ENCODE measurements at places on chromosomes 7 and 10.

- no peak for DNase-seq
These were observed 216.0 kb downstream of the GPAM start for GRCh38 chr10:111967547-111967946.

GRCh38 chr7:126486806-126487205, 765.9 kb downstream of the GRM8 start:
- no peak for DNase-seq

DNA sequence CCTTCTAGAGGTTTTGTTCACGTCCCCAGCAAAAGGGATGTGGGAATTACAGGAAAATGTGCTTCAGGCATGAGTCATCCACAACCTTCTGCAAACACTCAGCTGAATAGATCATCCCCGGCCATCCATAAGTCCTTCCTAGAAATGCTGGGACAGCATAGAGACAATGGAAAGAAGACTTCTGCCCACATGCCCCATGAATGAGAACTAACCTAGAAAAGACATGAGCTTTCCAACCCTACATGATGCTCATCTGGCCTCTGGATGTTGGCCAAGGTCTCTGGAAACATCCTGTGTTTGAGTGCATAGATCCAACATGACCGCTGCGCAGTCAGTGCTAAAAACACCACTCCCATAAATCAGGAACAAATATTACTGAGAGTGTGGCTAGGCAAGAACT, 277.5 kb downstream of the PLXNA4 start:
- no peak for DNase-seq

DNA sequence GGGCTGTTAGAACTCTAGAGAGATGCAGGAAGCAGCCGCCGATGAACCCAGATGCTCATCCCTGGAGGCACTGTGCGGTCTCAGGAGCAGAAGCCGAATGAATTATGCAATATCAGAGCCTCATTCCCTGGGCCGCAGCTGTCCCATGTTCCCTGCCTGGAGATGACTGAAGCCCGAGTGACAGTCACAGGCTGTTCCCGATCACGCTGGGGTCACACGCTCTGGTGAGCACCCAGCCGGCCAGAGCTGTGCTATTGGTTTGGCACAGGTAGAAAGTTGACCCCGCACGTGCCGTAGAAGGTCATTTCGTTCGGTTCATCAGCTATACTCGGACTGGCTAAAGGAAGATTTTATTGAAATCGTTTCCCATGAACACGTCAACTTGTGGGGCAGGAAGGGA, 140.5 kb upstream of the SH2B2 start:
- DNase-seq: no peak

- no peak for DNase-seq
These were observed 23.0 kb downstream of the PHYH start for GRCh38 chr10:13276749-13277365.

- no peak for DNase-seq
These were observed 26.5 kb upstream of the TMEM248 start for GRCh38 chr7:66894463-66895080.

- no peak for DNase-seq
These were observed 277.7 kb downstream of the DNAJB6 start for GRCh38 chr7:157614457-157615020.

GRCh38 chr7:114100810-114101209, 182.0 kb upstream of the PPP1R3A start:
- DNase-seq: no peak

DNA sequence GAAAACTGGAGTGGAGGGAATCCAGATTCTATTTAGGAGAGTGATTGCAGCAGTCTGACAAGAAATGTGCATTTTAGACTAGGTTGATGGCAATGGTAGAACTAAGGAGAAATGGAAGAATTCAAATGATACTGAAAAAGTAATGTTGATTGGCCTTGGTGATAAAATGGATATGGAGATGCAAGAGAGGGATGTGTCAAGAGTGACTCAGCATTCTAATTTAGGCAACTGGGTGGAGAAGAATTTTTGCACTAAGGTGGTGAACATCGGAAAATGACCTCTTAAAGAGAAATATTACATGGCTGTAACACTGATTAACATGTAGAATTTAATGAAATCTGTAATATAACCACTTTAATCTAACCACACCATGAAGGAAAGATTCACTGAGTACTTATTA, 806.5 kb downstream of the PHTF2 start:
- no peak for DNase-seq

DNA sequence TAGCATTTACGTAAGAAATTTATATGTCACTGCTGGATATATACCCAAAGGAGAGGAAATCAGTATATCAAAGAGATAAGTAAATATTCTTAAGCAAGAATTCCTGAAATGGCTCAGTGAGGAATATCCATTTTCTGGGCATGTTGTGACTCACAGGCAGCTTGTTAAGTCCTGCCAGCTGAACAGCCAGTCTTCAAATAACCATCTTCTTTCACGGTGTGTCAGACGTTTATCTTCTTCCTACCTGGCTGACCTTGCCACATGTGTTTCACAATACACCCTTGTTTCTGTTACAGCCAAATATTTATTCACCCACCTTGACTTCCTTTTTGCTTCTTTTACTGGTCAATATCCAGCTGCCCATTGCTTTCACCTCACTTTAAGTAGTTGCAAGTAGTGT, 648.1 kb downstream of the ANKRD7 start:
- DNase-seq: no peak

GRCh38 chr10:119524720-119525070, 17.8 kb downstream of the RGS10 start:
- DNase-seq: no peak

DNA sequence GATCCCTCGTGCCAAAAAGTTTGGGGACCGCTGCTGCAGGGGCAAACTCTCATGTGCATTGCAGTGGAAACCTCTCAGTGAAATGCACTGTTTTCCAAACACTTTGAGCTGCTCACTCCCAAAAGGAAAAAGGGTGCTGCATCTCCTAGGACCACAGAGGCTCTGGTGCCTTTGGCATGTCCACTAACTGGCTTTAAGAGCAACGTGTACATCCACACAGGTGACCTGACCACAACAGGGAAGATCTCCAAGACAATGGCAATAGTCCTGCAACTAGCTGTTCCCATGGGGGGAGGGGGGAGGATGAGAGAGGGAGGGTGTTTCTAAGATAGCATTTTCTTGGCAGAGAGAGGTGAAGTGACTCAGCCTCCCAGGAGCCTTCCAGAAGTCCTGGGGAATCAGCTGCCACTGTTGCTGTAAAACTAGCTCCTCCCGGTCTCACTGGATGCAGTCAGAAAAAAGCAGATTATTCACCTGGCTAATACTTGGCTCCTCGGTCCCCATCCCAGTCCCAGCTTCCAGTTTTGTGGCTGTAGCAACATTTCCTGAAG, 181.7 kb downstream of the HECW1 start:
- DNase-seq: no peak

DNA sequence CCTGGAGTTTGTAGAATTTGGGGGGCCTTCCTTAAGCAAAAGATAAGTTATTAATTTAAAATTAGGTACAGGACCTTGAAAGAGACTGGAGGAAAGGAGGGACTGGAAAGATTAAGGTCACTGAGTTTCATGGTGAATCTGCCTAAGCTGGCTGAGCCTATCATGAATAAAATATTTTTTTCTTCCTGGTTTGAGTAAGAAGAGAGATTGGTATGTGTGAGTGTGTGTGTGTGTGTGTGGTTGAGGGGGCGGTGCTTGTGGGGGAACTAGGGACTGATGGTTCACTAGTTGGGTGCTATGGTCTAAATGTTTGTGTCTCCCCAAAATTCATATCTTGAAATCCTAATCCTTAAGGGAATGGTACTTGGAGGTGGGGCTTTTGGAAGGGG, 142.5 kb upstream of the PRKCQ start:
- no peak for DNase-seq

GRCh38 chr7:55078465-55079372, 59.9 kb downstream of the EGFR start:
- DNase-seq: no peak

GRCh38 chr7:154832557-154833138, 170.3 kb downstream of the PAXIP1 start:
- no peak for DNase-seq

GRCh38 chr10:126062131-126063032, 166.0 kb downstream of the FANK1 start:
- DNase-seq: no peak

GRCh38 chr10:48555310-48556042, 49.4 kb downstream of the ARHGAP22 start:
- DNase-seq: no peak

All from stimulated activated CD8-positive, alpha-beta memory T cell treated with anti-CD3 and anti-CD28 coated beads, Interleukin-7, amount 100 ng/mL, for 48 hours (primary cell).